Stimulated activated CD4-positive, alpha-beta T cell treated with anti-CD3 and anti-CD28 coated beads, TNF-alpha, amount 100 ng/mL, for 1 hour (primary cell): ENCODE measurements at places on chromosomes 1 and 21.
A peak's percentile ranks its signal among the peaks of the same experiment; 100 is the strongest.

DNA sequence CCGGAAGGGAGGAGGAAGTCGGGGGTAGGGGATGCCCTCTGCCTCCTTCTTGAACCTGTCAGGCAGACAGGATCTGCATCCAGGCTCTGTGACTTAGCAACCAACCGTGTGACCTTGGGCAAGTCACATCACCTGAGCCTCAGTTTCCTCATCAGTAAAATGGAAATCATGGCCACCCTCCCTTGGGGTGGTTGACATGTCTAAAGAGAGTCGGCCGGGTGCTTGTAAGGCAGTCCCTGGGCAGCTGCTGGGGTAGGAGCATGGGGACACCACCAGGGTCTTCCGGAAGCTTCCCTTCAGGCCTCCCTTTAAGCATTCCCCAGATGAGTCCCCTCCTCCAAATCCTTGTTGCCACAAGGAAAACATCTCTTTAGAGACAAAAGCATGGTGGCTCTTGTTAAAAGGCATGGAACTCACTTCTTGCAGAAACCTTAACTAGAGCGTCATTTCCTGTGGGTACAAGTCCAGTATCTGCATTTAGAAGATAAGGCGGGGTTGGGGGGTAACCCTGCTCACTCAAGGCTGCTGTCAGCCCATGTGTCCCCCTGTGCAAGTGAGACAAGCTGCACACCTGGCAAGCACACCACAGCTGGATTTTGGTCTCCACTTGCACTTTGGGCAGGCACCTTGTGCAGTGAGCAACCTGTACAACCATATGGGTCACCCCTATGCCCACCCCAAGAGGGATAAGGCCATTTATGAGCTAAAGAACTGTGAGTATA lies 10.4 kb downstream of the CLCNKB start:
- no peak for DNase-seq

DNA sequence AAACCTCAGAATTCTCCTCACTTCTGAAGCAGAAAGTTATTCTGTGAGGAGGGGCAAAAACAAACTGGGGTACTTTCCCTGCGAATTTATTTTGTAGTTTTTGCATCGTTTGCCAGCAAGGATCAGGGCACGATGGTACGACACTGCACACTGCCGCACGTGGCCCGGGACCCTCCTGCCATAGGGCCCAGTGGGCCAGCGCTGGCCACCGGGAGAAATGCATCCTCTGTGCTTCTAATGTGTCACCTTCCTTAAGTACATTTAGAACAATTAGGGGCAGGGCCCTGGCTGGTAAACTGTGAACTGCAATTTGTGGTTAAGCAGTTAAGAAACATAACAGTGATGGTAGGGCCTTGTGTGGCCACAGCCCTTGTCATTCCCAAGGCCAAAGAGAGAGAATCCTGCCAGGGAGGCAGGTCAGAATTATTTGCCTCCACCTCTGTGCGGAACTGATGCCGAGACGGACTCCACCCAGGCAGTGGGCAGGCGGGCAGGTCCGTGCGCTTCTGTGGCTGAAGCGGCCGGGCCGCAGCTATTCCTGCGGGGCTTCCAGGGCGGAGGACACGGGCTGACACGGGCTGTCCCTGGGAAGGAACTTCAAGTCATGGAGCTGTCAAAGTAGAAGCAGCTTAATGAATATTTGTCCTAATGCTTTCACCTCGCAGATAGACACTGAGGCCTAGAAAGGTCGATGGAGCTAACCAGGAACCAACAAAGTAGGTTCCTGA lies 12.5 kb downstream of the GPR137B start:
- DNase-seq = no peak

DNA sequence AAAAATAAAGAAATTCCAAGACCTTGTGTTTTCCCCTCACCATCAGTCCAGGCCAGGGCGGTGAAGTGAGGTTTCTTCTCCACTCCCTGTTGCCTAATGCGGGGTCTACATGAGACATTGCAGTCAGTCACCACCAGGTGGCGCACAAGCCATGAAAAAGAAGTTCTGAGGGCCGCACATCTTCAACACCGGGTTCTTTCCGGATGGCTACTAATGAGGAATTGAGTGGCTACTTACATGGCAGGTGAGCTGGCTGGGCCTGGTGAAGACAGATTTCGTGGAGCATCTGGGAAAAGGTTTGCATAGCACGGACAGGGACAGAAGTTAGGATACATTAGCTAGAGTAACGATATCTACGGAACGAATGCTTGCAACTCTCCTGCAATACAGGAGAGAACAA lies 15.8 kb upstream of the S100A11 start:
- peak; percentile 82 for DNase-seq

- DNase-seq = no peak
These were observed 7.3 kb downstream of the UQCRHL start for GRCh38 chr1:15799928-15800835.

- DNase-seq = no peak
These were observed 92.8 kb downstream of the LYPLAL1 start for GRCh38 chr1:219266524-219266923.

DNA sequence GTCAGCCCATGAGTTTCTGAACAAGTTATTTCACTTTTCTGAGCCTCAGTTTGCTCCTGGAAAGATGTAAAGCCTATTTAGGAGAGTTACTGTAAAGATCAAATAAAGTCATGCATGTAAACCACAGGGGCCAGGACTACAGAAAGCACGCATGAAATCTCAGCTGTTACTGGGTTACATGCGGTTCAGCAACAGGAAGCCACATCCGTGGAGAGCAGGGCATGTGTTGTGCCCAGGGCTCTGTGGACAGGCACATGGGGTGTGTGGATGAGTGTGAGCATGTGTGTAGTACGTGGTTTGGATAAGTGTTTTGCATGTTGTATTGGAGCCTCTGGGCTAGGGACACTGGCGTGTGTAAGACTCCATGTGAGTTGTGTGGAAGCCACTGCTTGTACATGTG lies 2.2 kb upstream of the EPHA2 start:
- no peak for DNase-seq

- no peak for DNase-seq
These were observed 19.7 kb upstream of the RIPK4 start for GRCh38 chr21:41786509-41786987.

- no peak for DNase-seq
These were observed 14.9 kb upstream of the TNNI1 start for GRCh38 chr1:201436393-201436792.

- no peak for DNase-seq
These were observed 70.6 kb downstream of the ALG14 start for GRCh38 chr1:95002164-95002539.

DNA sequence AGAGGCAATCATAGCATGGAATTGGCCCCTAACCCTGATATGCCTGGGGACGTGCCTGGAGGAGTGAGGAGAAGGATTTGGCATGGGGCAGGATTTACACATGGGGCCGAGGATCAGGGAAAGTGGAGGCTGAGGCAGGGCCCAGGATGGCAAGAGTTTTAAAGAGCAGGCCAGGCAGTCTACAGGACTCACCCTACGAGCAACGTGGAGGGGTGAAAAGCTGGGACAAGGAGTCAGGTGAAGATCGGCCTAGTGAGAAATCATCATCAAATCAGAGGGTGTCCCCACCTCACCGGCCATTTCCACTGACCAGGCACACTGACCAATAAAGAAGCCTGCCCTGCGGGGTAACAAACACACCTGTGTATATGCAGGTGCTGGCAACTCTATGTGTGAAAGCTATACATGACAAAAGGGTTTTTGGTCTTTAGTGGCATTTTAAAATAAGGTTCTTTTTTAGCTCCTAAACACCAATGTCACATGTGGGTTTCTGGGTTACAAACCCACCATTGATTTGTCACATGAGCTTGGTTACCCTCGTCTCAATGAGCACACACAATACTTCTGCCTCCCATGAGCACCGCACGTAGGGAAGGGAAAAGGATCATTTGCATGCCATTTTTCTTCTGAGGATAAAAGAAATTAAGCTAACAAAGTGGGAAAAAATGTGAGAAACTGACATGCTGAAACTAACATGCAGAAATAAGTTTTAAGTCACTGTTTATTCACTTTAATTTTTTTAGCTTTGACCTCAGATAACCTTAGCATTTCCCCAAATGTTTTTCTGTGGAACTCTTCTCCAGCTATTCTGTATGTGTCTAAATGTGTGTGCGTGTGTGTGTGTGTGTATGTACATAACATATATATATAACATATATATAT lies 168.1 kb upstream of the EDN2 start:
- DNase-seq = no peak

DNA sequence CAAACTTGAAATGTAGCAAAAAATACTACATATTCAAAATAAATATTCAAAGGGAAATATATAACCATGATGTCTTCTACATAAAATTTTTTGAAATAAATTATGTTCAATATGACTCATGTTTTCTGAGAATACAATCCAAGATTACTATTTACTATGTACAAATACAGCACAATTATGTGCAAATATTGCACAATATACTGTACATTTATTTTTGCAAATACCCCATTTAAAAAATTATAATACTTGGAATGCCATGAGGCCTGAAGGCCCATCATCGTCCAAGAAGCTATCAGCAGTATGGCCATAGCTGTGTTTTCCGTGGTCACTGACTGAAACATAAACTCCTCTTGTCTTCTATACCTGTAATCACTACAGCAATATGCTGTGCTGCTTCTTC lies 12.3 kb downstream of the CCDC181 start:
- no peak for DNase-seq

DNA sequence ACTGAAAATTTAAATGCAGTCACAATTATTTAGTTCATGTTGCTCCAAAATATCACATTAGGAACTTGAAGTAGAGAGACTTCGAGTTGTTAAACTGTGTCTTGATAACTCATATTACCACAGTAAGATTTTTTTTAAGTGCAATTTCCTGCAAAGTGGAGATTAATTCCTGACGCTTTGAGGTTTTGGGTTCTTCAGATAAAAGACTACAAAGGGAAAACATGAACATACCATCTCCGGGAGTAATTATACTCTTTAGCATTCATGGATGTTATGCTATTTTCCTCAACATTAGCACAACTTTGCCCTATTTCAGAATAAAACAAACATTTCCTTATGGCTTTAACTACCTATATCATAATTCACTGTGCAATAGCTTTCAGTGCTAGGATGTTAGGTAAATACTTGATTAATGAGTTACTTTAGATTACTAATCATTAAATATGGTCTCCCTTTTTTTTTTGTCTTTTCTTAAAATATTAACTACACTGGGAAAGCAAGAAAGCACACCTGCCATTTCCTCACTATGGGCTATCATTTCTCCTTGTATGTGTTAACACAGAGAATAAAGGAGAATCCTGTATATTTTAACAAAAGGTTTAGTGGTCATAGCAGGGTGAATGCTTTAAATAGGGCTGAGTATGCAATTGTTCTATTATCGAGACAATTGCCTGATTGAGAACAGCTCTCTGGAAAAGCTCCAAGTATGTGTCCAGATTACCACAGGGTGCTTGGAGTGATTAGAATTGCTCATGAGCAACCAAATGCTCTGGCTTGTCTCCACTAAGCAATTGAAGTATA lies 252.5 kb upstream of the C1orf105 start:
- DNase-seq = no peak

DNA sequence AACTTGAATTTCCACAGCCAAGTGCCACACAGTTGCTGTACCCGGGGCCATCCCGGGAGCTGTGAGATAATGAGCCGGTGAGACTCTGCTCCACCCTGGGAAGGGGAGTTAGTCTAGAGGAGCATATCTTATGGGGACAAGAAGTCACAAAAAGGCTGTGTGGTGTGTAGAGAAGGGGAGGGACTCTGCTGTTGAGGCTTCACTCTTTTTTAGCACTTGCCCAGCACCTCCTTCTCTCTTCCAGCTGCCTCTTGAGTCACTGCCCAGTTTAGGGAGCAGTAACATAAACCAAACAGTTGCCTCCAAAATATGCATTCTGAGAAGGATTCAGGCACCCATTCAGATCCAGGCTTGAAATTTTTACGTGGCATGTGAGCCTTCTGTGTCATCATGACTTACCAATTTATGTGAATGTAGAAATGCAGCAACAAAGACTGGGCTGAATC lies 744 bp upstream of the WDR26 start:
- no peak for DNase-seq

GRCh38 chr1:165364568-165365133 lies 8.1 kb upstream of the LMX1A start:
- DNase-seq = no peak

DNA sequence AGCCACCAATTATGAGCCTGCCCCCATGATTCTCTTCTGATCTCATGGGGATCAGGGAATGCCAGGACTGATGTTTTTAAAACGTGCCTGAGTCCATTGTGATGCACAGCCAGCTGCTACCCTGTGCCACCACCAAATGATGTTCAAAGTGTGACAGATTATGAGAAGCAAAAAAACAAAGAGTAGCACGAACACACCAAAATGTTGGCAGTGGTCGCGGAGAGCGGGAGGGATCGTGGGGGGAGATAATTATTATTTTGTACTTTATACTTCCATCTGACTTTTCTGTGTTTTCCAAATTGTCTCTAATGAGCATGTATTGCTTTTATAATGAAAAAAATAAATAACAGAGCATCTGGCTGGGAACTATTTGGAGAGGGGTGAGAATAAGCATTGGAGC lies 50.5 kb downstream of the EPHB2 start:
- DNase-seq = no peak

- DNase-seq = no peak
These were observed 570 bp downstream of the KCND3 start for GRCh38 chr1:111988743-111989453.

- DNase-seq = no peak
These were observed 184.0 kb downstream of the CDC7 start for GRCh38 chr1:91684481-91685196.

- DNase-seq = no peak
These were observed 196.0 kb downstream of the URB2 start for GRCh38 chr1:229822026-229822425.

- no peak for DNase-seq
These were observed 68.0 kb downstream of the UCK2 start for GRCh38 chr1:165895451-165895871.

- DNase-seq = no peak
These were observed 292.7 kb downstream of the TPR start for GRCh38 chr1:186082235-186082937.

DNA sequence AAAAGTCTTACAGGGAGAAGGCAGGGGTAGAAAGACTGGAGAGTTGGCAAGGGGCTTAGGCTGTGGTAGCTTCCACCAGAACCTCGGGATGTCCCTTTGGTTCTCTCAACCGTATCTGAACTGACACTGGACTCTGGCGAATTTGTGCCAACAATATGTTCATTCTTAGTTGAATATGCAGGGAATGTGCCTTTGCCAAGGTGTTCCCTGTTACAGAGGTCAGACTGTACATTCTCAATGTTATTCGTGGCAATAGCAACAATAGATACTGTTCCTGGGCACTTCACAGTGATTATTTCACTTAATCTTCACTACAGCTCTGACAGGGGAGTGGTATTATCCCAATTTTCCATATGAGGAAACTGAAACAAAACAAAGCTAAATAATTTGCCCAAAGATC lies 51.5 kb upstream of the RAB3GAP2 start:
- DNase-seq = no peak

- no peak for DNase-seq
These were observed 101.5 kb upstream of the IFFO2 start for GRCh38 chr1:19057784-19058475.
